ENCODE measurements at places on chromosomes 1 and 21. TPM values are rescaled to one million over a fixed set of nuclear protein-coding genes. Genes with fewer than 3 reads are reported as not detected.

DNA sequence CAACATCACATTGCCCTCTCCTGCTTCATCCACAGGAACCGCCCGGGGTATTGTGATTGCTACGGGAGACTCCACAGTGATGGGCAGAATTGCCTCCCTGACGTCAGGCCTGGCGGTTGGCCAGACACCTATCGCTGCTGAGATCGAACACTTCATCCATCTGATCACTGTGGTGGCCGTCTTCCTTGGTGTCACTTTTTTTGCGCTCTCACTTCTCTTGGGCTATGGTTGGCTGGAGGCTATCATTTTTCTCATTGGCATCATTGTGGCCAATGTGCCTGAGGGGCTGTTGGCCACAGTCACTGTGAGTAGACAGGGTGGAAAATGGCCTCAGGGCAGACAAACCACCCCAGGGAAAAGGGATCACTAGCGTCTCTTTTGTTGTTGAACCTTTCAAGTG is 12.7 kb downstream of the ATP1A4 start:
- no peak overlapping the region for H3K27ac ChIP-seq
- H3K36me3 ChIP-seq, result no peaks in the 10 kb centered on the region
- H3K4me1 ChIP-seq, result peaks cover 36% of the 10 kb centered on the region
- DNase-seq, result no peak
- H3K4me3 ChIP-seq, result no peak overlapping the region

Gene SPRR2G
- not detected for polyA plus RNA-seq

DNA sequence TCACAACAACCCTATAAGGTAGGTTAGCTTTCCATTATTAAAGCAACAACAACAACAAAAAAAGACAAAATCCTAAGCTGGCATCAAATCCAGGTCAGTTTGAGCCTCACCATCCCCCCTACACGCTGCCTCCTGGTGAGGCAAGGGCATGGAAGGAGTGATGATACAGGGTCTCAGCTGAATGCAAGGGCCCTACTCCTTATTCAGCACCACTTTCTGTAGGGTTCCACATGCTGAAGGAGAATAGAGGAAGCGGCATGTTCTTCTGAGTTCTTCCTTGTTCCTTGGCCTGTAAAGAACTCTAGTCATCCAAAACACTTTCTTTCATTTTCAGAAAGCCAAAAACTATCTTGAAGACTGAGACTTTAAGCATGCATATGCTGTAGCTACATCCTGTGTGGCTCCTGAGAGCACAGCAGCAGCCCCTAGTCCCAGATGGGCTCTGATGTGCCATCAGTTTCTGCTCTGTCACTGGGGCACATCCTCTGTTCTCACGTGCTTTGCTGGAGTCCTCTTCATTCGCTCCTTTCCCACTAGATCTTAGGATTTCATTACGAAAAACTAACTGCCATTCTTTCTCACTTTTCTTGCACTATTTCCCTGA is 6.2 kb downstream of the ILDR2 start:
- H3K4me3 ChIP-seq, result no peak overlapping the region
- H3K4me1 ChIP-seq, result no peaks in the 10 kb centered on the region
- DNase-seq, result no peak
- H3K36me3 ChIP-seq, result no peaks in the 10 kb centered on the region
- H3K27ac ChIP-seq, result no peak overlapping the region

Gene TFAP2E
- polyA plus RNA-seq, result 0.46 TPM
